OCI-LY7 (cell line): ENCODE measurements at places on chromosomes 3 and 15.

- DNase-seq: no peak
Measured at GRCh38 chr3:171133796-171134569, 107.5 kb upstream of the SLC2A2 start.

DNA sequence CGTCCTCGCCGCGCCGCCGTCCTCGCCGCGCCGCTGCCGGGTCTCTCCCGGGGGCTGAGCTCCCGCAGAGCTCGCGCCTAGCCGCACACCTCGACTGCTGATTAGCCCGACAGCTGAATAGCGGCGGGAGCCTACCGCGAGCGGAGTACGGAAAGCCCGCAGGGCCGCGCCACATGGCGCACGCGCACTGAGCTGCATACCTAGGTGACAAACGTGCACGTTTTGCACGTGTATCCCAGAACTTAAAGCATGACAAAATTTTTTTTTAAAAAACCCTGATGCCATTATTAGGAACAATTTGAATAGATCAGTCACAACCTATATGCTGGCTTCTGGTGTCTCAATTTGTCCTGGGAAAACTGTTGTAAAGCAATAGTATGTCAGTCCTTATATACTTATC is at the start of gene GOLGA8A:
Gene GOLGA8A, minus strand, starts transcription at position 122 of the 400 bp plus-strand sequence. CDS start 48,117 bp downstream, outside the sequence.
- DNase-seq: no peak

GRCh38 chr3:133487920-133488540 is 85.5 kb upstream of the CDV3 start:
- no peak for DNase-seq

DNA sequence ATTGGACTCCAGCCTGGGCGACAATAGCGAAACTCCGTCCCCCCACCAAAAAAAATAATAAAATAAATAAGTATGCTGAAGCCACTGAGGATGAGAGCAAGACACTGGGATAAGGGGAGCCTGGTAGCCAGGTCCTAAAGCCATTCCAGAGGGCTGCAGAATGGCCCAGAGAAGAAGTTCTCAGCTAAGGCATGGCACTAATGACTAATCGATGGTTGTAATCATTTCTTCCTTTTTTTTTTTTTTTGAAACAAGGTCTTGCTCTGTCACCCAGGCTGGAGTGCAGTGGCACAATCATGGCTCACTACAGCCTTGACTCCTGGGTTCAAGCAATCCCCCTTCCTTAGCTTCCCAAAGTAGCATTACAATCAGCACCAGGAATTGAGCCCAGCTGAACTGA is 25.6 kb upstream of the ZNF774 start:
- DNase-seq: no peak

GRCh38 chr15:96053031-96053780 is 277.3 kb upstream of the NR2F2 start:
- no peak for DNase-seq
